EL (cell line): ENCODE measurements at places on chromosomes 11 and 22.

- DNase-seq: no peak
Observed at GRCh38 chr11:21861314-21861713, 331.6 kb upstream of the ANO5 start.

- no peak for DNase-seq
Observed at GRCh38 chr22:47046411-47047065, 284.1 kb downstream of the TBC1D22A start.

DNA sequence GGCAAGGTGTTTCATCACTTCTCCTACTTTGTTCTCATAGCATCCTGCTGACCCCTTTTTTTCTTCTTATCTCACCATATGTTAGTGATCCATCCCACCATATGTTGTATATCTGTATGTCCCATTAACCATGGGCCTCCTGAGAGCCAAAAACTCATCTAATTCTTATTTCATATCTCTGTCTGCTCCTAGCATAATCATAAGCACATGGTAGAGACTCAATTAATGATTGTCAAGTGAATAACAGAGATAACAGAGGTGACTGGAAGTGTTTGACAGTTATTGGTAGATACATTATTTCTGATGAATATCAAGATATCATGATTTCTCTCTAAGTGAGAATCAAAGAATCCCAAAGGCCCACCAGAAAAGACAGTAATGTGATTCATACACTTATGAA lies 138.1 kb upstream of the MPPED2 start:
- DNase-seq: no peak

DNA sequence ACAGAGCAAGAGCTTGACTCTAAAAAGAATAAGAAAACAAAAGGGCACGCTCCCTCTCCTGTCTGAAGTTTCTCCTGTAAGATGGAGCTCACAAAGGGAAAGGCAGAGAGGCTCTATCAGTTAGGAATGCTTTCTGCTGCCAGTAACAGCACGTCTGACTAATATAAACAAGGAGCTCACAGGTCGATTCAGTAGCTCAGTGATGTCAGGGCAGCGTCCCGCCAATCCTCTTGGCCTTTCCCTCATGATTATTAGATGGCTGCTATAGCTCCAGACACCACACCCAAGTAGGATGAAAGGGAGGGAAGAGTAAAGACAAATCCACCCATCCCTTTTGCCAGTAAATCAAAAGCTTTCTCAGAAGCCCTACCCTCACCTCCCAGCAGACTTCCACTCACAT lies 51.3 kb upstream of the HMGXB4 start:
- peak; percentile 51 for DNase-seq

GRCh38 chr11:24609192-24610119 lies 112.6 kb downstream of the LUZP2 start:
- no peak for DNase-seq

GRCh38 chr11:131467645-131468394 lies 97.4 kb downstream of the NTM start:
- no peak for DNase-seq

- no peak for DNase-seq
Observed at GRCh38 chr11:60781286-60781980, 3.7 kb upstream of the MS4A10 start.

DNA sequence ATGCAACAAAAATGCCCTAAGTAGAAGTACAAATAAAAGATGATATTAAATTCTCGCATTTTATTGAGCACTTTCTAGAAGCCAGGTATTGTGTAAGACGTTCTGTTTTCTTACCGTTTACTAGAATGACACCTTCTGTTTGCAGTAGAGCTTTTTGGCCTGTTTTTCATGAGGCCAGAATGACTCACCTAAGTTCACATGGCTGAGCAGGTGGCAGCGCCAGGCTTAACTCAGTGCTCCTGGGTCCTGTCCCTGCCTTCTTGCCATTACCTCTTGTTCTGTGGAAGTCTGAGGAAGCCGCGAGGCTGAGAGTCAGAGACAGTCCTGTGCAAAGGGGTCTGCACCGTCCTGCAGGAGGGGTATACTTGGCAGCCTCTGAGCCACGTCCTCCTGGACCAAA lies 113.8 kb downstream of the ATXN10 start:
- no peak for DNase-seq

DNA sequence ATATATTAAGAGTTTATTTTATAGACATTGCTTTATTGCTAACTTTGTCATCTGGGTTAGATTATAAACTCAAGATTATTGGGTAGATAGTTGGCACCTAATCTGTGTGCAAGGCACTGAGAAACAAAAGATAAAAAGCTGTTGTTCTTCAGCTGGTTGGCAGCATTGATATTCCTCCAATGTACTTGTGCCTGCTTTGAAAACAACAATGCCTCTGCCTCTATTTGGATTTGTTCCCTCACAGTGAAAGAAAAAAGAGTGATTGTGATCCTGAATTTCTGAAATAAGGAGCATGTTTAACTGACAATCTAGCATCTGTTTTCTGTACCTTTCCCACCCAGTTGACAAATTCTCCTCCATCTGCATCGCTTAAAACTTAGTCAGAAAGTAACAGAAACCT lies 98.3 kb downstream of the TYR start:
- no peak for DNase-seq

DNA sequence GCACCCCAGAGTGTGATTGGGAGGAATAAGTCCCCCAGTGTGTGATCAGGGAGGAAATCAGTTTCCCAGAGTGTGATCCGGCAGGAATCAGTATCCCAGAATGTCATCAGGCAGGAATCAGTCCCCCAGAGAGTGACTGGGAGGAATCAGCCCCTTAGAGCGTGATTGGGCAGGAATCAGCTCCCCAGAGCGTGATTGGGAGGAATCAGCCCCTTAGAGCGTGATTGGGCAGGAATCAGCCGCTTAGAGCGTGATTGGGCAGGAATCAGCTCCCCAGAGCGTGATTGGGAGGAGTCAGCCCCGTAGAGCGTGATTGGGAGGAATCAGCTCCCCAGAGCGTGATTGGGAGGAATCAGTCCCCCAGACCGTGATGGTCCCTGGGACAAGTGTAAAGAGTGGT lies 81.1 kb upstream of the EIF3D start:
- no peak for DNase-seq

DNA sequence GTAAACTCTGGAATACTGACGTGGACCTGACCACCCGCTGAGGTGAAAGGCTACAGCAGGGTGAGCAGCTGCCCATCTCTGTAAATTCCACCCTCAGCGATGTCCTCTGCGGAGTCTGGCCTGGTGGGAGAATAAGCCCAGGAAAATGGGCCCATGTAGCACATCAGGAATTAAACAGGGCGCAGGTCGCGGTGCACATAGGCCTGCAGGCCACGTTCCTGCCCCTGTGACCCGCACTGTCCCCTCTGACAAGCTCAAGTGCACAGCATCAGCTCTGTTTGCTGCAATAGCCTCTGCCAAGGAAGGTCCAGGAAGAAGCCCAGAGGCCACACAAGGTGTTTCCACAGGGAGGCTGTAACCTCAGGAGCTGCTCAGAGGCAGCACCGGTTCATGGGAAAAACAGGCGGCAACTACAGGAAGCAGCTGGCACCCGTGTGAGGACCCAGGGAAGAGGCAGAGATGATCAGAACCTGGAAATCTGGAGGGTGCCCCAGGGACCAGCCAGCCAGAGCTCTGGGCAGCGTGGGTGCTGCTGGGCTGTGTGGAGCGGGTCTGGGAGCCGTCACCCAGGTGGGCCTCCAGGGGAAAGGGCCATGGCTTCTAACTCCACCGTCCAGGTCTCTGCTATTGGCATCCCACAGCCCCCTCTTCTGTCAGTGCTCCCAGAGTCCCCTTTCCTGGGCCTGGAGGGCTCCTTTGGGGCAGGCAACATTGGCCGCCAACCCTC lies 808 bp upstream of the IFITM2 start:
- DNase-seq: no peak

GRCh38 chr11:45886816-45887520 lies 1.5 kb downstream of the MAPK8IP1 start:
- DNase-seq: no peak

- DNase-seq: no peak
Observed at GRCh38 chr11:73318501-73319011, 10.5 kb downstream of the ARHGEF17 start.

GRCh38 chr22:35617137-35617755 lies at the start of gene MB:
TSS of gene MB (minus strand) at chr22:35617329. CDS start at chr22:35617257, 72 bp downstream.
- no peak for DNase-seq

DNA sequence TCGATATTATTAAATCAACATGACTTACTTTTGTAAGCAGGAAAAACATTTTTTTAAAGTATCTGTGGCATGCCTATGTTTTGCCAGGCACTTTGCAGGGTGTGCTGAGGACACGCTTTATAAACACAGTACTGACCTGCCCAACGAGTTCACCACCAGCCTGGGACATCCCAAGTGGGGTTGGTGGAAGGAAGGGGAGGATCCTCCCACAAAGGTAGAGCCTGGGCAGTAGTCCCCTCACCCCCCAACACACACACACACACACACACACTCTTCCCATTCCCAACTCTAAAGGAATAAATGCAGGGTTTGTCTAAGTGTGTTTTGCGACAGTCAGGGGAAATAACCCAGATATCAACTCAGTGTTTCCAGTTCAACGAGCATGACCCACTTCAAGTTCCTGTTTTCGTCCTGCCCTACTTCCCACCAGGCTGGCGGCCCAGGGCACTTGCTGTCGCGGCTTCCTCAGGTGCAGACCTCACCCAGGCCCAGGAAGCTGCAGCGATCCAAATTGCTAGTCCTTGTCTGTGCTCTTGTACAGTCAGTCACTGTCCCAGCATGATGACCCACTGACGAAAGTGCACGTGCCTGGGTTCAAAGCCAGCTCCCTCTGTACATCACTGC lies 3.1 kb downstream of the CERK start:
- no peak for DNase-seq

DNA sequence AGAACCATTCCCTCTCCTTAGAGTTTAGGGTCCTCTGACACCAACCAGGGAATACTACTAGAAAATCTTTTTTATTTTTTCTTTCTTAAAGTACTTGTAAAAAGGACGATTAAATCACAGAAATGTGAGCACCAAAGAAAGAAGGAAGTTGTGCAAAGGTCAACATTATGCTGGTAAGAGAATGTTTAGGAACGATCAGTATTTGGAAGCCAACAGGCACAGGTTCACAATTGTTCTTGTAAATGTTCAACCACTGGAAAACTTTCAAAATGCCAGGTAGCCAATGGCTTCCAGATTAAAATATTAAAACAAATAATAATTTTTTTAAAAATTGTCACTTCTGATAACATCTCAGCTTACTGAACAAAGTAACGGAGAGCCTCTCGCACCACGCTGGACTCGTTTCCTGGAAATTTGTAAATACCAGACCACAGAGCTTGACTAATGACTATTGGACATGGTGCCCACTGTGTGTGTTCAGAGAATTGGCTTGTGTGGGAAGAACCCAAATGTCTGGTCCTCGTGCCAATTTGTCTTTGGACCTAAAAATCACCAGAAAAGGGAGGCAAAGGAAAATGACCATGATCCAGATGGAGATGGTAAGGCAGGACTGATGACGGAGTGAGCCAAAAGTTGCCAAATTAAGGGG lies 20.8 kb downstream of the COMMD9 start:
- no peak for DNase-seq

DNA sequence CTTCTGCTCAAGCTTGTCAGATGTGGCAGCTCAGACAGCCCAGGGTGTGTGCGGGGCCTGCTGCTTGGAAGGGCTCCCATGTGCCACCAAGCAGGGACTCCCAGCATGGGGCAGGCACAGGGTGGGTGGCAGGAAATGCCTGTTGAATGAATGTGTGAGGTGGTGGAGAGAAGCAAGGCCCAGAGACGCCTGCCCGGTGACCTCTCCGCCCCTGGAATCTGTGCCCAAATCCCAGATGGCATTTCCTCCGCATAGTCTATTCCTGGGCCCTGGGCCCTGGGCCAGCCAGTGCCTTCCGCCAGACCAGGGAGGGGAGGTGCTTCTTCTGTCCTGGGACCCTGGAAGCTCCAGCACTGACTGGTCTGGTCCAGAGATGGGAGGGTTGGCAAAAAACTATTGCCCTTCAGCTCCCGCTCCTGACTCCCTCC lies 3.7 kb downstream of the CST6 start:
- DNase-seq: peak; percentile 92

DNA sequence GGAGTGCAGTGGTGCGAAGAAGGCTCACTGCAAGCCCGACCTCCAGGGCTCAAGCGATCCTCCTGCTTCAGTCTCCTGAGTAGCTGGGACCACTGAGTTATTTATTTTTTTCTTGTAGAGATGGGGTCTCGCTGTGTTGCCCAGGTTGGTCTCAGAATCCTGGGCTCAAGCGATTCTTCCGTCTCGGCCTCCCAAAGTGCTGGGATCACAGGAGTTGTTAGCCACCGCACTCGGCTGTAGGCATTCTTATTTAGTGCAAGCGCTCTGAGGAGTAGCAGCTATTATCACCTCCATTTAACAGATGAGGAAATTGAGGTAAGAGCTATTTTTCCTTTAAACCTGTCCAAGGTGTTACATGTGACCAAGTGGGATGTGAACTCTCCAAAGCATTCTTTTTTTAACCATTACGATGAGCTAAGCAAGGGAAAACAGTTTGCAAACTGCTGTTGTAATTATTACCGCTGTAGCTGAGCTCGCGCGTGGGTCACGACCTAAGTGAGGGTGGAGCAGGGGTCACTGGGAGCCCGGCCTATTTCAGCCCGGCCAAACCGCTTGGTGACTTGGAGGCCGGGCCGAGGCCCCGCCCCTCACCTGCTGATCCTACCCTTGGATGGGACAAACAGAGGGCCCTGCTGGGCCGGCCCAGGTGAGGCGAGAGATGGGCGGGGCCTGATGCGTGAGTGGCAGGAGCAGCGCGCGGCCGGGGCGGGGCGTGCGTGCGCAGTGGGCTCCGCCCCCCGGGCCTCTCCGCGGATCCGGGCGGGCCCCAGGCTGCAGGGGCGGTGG lies 449 bp upstream of the KREMEN1 start:
- DNase-seq: peak; percentile 75

DNA sequence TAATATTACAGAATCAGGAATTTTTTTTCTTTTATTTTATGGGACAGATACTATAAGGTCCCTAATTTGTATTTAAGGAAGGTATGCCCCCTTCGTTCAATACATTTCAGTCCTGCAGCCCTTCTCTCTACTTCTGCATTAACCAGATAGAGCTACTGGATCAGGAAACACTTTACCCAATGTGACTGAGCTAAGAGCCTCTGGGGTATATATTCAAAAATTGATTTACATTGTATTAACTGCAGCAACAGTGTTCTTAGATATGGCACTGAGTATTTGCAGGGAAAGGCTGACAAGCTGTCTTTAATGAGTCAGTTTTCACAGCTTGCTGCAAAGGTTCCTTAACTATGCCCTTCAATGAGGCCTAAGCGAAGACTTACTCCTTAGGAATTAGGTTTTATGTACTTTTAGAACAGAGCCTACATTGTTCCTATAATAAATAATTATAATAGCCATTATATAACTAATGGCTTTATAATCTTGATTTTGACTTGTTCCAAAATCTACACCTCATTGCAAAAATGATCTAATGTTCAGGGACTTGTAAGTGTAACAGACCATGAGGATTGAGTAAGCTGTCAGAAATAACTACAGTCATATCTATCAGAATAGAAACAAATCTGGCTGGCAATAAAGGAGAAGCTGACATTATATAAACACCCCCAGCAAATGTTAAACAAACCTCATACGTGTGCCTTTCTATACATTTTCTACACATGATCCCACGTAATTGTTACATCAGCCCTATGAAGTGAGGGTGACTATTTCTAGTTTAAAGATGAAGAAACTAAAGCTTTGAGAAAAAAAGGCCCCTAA lies 55.0 kb downstream of the DDI1 start:
- DNase-seq: no peak
